ENCODE measurements at places on chromosomes 6 and 20. TPM values are rescaled to one million over a fixed set of nuclear protein-coding genes. Genes with fewer than 3 reads are reported as not detected.

DNA sequence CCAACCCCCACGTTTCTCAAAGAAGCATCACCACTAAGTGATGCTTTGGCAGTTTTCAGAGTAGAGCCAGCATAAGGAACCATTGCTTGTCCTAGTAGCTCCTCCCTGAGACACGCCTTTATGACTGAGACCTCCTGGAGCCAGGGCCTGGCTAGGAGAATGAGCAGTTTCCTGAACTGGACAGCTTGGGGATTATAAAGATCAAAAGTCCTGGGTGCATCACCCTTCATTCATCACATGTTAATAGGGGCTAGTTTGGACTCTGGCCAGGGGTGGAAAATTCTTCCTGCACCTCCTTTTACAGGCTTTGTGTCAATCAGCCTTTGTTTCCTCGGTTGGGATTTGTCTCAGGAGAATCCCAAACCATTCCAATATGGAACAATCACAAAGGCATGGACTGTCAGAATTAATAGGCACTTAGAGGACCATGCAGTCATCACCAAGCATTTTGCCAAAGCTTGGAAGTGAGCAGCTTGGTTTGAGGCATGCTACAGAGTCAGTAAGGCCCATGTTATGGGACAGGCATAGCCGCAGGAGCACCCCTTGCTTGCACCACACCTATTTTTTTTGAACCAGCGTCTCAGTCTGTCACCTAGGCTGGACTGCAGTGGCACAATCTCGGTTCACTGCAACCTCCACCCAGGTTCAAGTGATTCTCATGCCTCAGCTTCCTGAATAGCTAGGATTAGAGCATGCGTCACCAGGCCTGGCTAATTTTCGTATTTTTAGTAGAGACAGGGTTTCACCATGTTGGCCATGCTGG, 64.9 kb upstream of the TGM3 start:
- no peaks in the 10 kb centered on the region for H3K36me3 ChIP-seq
- no peaks in the 10 kb centered on the region for H3K27me3 ChIP-seq
- peaks cover 7% of the 10 kb centered on the region for H3K4me1 ChIP-seq
- no peak for DNase-seq

GRCh38 chr20:59435518-59435917, 135.1 kb downstream of the EDN3 start:
- peaks cover 18% of the 10 kb centered on the region for H3K4me1 ChIP-seq
- peaks cover 10% of the 10 kb centered on the region for H3K27me3 ChIP-seq

DNA sequence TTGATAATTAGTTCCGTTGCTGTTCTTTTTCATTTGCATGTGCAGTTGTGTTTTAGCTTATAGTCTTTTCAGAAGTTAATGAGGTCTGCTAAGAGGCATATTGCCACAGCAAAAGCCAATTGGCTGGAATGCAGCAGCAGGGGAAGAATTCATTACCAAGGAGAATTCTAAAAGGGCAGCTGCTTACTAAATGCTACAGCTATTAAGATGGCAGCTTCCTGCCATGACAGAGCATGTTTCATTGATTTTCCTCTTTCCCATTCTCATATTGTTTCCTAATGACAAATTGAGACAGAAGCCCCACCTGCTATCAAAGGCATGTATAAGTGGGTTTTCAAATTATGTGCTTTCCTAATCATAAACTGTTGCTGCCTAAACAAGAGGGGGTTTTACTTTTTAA, 66.6 kb downstream of the CLVS2 start:
- no peak overlapping the region for H3K27ac ChIP-seq
- H3K36me3 ChIP-seq, result no peaks in the 10 kb centered on the region
- no peaks in the 10 kb centered on the region for H3K27me3 ChIP-seq
- H3K4me1 ChIP-seq, result no peaks in the 10 kb centered on the region
- no peak for DNase-seq

DNA sequence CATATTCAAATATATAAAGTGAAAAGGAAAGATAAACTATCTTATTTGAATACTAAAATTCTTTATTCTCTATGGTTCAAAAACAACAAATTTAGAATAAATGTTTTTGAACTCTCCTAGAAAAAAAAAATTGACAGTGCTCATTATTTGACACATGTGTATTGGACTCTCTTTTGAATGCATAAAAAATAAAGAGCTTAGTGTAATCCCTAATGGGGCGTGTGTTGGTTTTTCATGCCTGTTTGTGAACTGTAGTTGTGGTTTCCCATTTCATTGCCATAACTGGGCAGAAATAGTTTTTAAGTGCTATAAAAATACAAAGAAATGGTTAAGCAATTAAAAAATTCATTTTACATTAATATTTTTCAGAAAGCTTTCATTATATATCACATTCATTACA, 101.3 kb downstream of the REV3L start:
- no peak overlapping the region for H3K27ac ChIP-seq
- H3K36me3 ChIP-seq, result peaks cover 42% of the 10 kb centered on the region
- no peaks in the 10 kb centered on the region for H3K4me1 ChIP-seq
- no peak overlapping the region for H3K4me3 ChIP-seq

GRCh38 chr20:8187740-8188139, 55.7 kb downstream of the PLCB1 start:
- peaks cover 5% of the 10 kb centered on the region for H3K27me3 ChIP-seq
- DNase-seq, result no peak
- H3K27ac ChIP-seq, result no peak overlapping the region
- no peak overlapping the region for H3K4me3 ChIP-seq
- peaks cover 6% of the 10 kb centered on the region for H3K36me3 ChIP-seq

GRCh38 chr6:156517088-156517487, 260.1 kb upstream of the ARID1B start:
- H3K27ac ChIP-seq, result no peak overlapping the region
- no peak overlapping the region for H3K4me3 ChIP-seq
- H3K27me3 ChIP-seq, result peaks cover 19% of the 10 kb centered on the region
- no peaks in the 10 kb centered on the region for H3K36me3 ChIP-seq
- no peak for DNase-seq
- no peaks in the 10 kb centered on the region for H3K4me1 ChIP-seq

DNA sequence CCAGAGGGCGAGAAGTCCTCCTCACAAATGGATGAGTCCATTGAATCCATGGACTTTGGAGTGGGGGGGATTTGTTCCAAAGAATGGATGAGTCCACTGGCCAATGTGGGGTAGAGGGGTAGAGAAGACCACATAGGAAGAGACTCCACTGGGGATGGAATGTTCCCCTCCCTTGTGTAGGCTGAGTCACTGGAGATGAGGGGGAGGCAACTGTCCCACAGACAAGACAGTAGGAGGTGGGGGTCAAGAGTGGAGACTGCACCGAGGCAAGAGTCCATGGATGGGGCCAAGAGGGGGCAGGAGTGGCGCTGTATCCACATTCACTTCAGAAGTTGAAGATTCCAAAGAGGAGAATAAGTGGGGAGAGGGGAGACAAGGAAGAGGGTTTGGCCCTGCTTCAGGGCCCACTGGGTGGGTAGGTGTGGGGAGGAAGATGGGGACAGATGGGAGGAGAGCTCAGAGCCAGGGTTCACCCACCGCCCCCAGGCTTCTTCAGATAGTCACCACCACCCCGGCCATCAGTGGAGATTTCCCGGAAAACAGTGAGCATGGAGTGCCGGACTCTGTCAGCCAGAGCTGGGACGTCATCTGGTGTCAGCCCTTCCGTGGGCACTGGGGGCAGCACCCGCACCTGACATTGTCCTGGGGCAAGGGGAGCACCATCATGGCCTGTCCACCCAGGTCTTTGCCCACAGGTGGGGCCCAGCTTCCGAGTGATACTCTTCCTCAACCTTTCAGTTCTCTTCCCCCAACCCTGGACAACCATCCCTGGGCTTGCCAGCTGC, 4.6 kb downstream of the EGFL8 start:
- DNase-seq, result no peak
- H3K4me3 ChIP-seq, result no peak overlapping the region
- peak overlapping the region; percentile 8 for H3K27ac ChIP-seq
- peaks cover 19% of the 10 kb centered on the region for H3K4me1 ChIP-seq
- no peaks in the 10 kb centered on the region for H3K27me3 ChIP-seq

GRCh38 chr6:100446115-100447080, 18.3 kb downstream of the SIM1 start:
- peaks cover 33% of the 10 kb centered on the region for H3K27me3 ChIP-seq
- no peaks in the 10 kb centered on the region for H3K4me1 ChIP-seq
- H3K4me3 ChIP-seq, result no peak overlapping the region
- H3K36me3 ChIP-seq, result no peaks in the 10 kb centered on the region

GRCh38 chr6:137792160-137793033, 74.7 kb upstream of the TNFAIP3 start:
- H3K36me3 ChIP-seq, result no peaks in the 10 kb centered on the region
- no peak overlapping the region for H3K27ac ChIP-seq
- H3K27me3 ChIP-seq, result no peaks in the 10 kb centered on the region

GRCh38 chr6:43078691-43079090, 2.6 kb downstream of the PTK7 start:
- peak overlapping the region; percentile 54 for H3K27ac ChIP-seq
- no peaks in the 10 kb centered on the region for H3K27me3 ChIP-seq
- peaks cover 47% of the 10 kb centered on the region for H3K4me1 ChIP-seq
- peaks cover 5% of the 10 kb centered on the region for H3K36me3 ChIP-seq
- peak overlapping the region; percentile 86 for H3K4me3 ChIP-seq

DNA sequence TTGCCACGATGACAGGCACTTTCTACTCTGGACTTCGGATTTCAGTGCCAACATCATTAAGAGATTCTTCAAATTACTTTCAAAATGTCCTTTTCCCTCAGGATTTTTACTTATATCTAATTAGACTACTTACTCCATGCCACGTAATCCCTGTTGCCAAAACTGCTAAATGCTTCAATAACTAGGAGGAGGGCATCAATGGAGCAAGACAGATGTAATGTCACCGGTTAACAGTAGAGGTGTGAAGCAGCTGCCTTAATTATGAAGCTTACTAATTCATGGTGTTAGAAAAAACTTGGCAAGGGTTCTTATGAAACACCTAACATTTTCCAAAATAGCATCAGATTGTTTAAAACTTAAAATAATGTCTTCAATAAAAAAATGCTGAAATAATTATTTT, 111.2 kb upstream of the SIM1 start:
- no peak overlapping the region for H3K27ac ChIP-seq
- H3K4me1 ChIP-seq, result no peaks in the 10 kb centered on the region
- H3K4me3 ChIP-seq, result no peak overlapping the region
- DNase-seq, result no peak

DNA sequence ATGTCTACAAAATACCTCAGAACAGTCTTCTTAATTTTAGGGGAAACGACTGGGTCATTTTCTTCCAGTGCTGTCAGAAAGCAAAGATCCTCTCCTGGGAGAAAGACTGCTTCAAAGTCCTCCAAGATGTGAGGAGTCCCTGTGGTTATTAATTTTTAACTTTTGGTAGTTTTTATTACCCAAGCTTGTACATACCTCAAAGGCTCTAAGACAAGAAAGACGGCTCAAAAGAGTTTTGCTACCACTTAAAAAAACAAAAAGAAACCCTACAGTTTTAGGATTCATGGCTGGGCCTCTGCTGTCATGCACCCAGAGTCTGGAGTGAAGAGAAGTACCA, 56.1 kb upstream of the APCDD1L start:
- peak overlapping the region; percentile 98 for H3K27ac ChIP-seq
- DNase-seq, result no peak
- peaks cover 58% of the 10 kb centered on the region for H3K4me1 ChIP-seq
- H3K4me3 ChIP-seq, result no peak overlapping the region
- H3K27me3 ChIP-seq, result peaks cover 10% of the 10 kb centered on the region
- no peaks in the 10 kb centered on the region for H3K36me3 ChIP-seq

DNA sequence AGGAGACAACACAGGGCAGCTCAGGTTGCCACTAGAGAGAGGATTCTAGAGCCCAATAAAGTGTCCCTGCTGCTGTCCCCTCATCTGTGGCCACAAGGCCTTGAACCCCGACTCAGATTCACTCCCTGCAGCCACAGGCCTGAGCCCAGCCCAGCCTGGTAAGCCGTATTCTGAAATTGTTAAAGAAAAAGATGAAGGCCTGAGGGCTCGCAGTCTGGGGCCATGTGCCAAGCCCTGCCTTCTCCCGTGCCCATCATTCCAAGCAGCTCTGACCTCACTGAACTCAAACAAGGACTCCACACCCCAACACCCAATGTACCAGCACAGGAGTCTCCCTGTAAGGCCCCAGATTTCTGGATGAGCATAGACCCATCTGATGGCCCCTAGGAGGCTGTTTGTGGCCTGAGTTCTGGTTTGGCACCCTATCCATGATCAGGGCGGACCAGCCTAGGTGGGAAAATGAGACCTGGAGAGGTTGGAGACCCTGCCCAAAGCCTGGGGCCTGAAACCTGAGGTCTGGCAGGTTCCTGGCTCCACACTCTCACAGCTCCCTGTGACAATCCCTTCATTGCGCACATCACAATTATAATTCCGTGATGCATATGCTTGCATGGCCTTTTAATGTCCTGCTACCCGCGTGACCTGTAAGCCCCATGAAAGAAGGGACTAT, 62.0 kb upstream of the TOP1 start:
- no peaks in the 10 kb centered on the region for H3K36me3 ChIP-seq
- H3K27me3 ChIP-seq, result peaks cover 10% of the 10 kb centered on the region
- DNase-seq, result no peak
- no peak overlapping the region for H3K4me3 ChIP-seq

GRCh38 chr6:83252719-83253118, 59.6 kb downstream of the RWDD2A start:
- H3K4me1 ChIP-seq, result peaks cover 3% of the 10 kb centered on the region
- H3K4me3 ChIP-seq, result no peak overlapping the region
- H3K27ac ChIP-seq, result no peak overlapping the region
- H3K36me3 ChIP-seq, result peaks cover 16% of the 10 kb centered on the region

DNA sequence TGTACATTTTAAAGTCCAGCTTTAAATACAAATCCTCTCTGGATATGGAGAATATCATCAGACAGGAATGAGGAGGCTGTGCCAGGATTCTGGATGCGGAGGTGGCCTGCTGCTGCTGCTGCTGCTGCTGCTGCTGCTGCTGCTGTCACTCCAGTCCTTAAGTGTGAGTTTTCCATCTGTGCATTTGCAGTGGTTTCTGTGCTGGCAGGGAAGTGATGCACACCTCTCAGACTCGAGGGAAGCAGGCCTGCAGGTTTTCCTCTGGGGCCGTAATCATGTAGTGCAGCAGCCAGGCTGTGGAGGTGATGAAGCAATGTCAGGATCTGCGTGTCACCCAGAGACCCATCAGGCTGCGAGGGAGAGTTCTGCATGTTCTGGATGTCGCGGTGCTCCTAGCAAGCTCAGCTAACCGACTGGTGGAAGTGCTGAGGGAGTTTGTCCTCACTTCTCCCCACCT, 32.0 kb downstream of the CFAP61 start:
- no peak overlapping the region for H3K4me3 ChIP-seq
- no peak overlapping the region for H3K27ac ChIP-seq
- H3K27me3 ChIP-seq, result peaks cover 42% of the 10 kb centered on the region
- H3K36me3 ChIP-seq, result no peaks in the 10 kb centered on the region

GRCh38 chr6:37919417-37920157, 100.1 kb downstream of the ZFAND3 start:
- peaks cover 8% of the 10 kb centered on the region for H3K36me3 ChIP-seq
- no peak overlapping the region for H3K27ac ChIP-seq
- H3K27me3 ChIP-seq, result no peaks in the 10 kb centered on the region
- H3K4me3 ChIP-seq, result no peak overlapping the region
- H3K4me1 ChIP-seq, result peaks cover 31% of the 10 kb centered on the region

RWDD2A gene
- total RNA-seq, result 6.4 TPM

TGM3 gene
- 0.13 TPM for total RNA-seq

MED20 gene
- 25.1 TPM for total RNA-seq

CRISP3 gene
- 0.85 TPM for total RNA-seq

DEFB124 gene
- total RNA-seq, result not detected

LPIN3 gene
- total RNA-seq, result 21.3 TPM

APCDD1L gene
- not detected for total RNA-seq

C20orf202 gene
- 0.27 TPM for total RNA-seq

ISM1 gene
- 5.0 TPM for total RNA-seq

SFT2D1 gene
- 26.6 TPM for total RNA-seq
